ENCODE measurements at places on chromosomes 2 and 18.
A peak's percentile ranks its signal among the peaks of the same experiment; 100 is the strongest.

DNA sequence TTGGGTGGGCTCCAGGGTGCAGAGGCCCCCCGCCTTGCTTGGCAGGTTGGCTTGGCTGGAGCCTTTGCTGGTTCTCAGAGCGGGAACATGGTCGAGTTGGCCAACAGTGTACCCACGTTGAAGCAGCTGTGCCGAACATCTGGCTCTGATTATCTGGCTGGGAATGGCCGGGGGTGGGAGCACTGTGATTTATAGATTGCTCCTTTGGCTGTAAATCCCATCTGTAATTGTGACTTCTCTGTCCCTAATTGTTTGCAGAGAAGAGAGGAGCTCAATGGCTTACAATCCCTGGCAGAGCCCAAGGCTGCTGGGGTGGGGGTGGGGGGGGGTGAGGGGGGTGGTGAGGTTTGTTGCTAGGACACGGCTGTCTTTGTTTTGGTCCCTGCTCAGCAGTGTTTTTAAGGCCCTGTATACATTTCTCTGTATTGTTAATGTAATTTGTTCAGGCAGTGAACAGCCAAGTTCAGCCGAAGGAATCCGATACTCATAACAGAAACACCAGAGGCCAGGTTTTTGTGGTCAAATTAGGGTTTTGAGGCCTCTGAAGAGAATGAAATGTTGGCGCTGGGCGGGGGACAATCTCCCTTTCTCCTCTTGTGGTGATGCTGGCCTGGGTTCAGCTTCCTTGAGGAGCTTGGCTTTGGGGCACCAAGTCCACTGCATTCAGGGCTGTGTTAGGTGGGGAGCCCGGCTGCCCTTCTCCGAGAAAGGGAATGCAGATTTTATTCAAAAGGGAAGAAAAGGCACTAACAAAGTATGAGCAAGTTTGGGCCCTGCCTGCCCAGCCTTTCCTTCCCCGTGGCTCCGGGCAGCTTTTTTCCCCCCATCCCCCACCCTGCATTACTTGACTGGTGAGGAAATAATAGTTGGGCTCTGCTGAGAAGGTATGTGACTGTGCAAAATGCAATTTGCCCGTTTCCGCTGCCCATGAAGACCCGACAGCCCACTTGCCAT lies 82.5 kb downstream of the TCF7L1 start:
- DNase-seq, result peak; percentile 51

GRCh38 chr2:28298406-28298805 lies 94.3 kb upstream of the FOSL2 start:
- DNase-seq, result no peak

DNA sequence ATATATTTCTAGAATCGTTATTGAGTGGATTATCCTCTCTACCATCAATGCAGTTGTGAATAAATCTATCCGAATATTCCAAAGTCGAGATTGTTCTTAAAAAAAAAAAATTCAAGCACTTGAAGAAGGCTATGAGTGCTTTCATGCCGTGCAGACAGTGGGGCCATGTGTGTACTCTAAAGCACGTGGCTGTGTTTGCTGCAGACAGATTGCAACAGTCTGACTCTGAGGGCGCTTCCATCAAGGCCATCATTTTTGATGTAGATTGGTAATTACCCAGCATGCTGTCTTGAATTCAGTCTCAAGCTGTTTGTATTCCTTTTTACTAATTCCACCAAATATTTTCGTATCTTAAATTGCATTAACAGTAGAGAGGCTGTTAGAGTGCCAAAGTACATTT lies 325.9 kb upstream of the LINC00305 start:
- peak; percentile 16 for DNase-seq

DNA sequence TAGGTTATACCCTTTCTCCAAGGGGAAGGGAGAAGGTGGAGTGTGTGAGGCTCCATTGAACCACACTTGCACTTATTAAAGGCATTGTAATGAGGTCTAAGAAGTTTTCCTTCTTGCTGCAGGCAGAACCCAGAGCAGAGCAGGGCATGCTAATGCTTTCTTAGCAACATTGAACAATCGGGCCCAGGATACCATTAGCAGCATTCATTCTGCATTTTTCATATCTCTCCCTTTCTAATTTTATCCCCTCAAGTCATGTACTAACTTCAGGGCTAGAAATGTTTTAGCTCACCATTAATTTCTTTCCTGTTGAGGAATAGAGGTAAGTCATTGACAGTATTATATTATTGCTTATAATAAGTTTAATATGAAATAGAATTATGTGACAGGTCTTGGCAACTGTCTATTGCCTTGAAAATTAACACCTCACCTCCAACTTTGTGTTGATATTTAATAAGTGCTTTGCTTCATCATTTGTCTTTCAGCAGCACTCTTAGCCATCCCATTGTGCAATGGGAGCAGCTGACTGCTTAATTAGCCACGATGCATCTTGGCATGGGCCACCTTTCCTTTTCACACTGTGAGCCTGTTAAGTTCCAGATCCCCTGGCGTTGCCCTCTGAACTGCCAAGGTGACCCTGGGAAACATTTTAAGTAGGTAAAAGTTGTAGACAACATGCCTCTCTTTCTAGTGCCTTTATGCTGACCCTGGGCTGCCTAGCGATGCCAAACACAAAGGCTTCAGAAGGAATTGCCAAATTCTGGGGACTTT lies 300.8 kb upstream of the MEX3C start:
- no peak for DNase-seq

DNA sequence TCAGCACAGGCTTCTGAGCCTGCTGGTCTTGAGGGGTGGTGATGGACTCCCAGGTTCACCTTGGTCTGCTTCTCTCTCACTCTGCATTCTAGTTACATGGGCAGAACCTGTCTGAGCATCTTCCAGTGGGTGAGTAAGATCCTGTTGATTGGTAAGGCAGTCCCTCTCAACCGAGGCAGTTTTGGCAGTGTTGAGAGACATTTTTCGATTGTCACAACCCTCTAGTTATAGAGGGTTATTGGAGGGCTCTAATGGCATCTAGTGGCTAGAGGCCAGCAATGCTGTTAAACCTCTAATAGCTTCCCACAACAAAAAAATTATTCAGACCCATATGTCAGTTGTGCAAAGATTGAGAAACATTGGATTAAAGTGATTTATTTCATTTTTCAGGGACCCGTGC lies 9.3 kb upstream of the MGAT5 start:
- no peak for DNase-seq

DNA sequence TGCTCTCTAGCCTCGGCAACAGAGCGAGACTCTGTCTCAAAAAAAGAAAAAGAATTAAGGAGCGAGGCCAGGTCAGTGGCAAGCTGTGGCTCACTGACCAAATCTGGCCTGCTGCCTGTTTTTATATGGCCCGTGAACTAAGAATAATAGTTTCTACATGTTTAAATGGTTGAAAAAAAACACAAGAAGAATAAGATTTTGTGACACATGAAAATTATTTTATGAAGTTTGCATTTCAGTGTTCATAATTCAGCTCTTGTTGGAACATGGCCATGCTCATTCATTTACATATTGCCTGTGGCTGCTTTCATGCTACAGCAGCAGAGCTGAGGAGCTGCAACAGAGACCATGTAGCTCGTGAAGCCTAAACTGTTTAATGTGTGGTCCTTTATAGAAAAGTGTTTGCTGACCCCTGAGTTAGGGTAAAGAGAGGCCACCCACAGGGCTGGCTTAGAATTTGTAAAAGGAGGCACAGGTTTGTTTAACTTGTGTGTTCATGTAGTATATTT lies 59.5 kb downstream of the MFSD6 start:
- DNase-seq, result no peak

DNA sequence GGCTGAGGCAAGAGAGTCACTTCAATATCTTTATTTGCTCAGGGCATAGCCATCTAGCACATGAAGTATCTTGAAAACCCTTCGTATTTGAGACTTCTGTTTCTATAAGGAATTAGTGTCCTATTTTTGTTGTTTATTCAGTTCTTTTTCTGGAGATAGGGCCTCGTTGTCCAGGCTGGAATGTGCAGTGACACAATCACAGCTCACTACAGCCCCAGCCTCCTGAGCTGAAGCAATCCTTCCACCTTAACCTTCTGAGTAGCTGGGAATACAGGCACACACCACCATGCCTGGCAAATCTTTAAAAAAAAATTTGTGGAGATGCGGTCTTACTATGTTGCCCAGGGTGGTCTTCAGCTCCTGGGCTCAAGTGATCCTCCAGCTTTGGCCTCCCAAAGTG lies 50.6 kb downstream of the PSMD14 start:
- no peak for DNase-seq

DNA sequence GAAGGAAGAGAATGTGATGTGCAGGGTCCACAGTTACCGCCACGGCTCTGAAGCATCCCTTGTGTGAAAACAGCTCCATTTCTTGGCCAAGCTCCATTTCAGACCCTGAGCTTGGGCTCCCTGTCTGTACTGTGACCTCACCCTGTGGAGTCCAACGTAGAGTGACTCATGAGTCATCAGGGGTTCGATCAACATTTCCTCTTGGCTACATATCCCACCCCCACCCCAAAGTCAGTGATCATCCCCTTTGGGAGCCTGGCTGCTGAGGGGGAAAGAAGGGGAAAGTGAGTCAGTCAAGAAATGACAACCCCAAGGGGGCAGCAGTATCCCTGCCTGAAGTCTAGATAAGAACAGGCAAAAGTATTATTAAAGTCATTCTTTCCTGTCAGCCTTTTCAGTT lies 62.2 kb downstream of the PAPOLG start:
- no peak for DNase-seq

- DNase-seq, result no peak
These were observed 77.1 kb upstream of the LRRTM1 start for GRCh38 chr2:80381666-80382065.

GRCh38 chr2:31353179-31353578 lies 61.4 kb downstream of the XDH start:
- no peak for DNase-seq

GRCh38 chr2:78586316-78586715 lies 439.2 kb upstream of the REG3G start:
- no peak for DNase-seq

GRCh38 chr2:196565106-196565765 lies 74.3 kb upstream of the CCDC150 start:
- DNase-seq, result no peak

DNA sequence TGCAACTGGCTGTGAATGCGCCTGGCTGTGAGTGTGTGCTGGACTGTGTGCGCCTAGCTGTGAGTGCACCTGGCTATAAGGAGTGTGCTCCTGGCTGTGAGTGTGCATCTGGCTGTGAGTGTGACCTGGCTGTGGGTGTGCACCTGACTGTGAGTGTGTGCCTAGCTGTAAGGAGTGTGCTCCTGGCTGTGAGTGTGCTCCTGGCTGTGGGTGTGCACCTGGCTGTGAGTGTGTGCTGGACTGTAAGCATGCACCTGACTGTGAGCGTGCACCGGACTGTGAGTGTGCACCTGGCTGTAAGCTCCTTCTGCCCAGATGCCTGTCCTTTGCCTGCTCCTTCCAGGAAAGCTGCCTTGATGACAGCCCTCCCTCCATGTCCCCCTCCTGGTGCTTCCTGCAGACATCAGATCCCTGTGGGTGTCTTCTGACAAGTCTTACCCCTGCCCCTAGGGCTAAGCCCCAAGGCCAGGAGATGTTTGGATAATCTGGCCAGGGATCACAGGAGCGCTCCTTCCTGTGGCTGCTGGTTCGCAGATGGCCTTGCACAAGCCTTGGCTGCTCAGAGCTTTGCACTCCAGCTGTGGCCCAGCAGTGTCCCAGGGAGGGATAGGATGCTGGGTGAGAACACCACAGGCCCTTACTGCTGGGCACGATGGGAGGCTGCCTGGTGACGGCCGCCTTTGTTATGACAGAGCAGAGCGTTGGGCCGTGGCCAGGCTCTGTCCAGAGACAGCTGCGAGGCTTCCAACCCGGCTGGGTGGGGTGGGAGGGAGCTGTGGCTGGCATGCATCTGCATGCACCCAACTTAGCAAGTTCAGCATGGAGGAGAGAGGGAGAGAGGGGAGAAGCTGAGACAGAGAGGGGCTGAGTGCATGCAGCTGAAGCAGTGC lies 89.9 kb downstream of the GLI2 start:
- DNase-seq, result peak; percentile 79

DNA sequence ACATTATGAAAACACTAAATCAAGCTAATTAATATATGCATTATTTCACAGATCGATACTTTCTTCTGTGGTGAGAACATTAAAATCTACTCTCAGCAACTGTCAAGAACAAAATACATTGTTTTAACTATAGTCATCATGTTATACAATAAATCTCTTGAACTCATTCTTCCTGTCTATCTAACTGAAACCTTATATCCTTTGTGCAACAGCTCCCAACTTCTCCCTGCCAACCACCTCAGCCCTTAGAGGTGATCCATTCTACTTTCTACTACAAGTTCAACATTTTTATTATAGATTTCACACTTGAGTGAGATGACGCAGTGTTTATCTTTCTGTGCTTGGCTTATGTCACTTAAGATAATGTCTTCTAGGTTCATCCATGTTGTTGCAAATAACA lies 535.2 kb upstream of the CRIM1 start:
- DNase-seq, result no peak

GRCh38 chr18:11873670-11874340 lies 22.6 kb downstream of the CHMP1B start:
- DNase-seq, result no peak

DNA sequence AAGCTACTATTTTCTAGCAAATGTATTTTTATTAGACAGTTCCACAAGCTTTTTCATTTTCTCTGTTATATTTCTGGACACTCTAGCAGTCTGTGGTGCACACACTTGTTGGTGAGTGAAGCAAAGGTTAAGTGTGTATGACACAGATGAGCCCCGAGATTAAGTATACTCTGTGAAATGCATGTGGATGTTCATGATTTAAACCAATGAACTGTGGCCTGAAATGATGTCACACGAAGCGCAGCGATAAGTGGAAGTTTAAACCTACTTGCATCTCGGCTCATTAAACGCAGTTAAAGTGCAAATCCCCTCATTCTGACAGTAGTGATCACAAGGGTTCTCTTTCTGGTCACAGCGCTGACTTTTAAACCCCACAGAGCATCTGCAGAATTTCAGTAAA lies 1488.8 kb upstream of the NXPH2 start:
- DNase-seq, result no peak

DNA sequence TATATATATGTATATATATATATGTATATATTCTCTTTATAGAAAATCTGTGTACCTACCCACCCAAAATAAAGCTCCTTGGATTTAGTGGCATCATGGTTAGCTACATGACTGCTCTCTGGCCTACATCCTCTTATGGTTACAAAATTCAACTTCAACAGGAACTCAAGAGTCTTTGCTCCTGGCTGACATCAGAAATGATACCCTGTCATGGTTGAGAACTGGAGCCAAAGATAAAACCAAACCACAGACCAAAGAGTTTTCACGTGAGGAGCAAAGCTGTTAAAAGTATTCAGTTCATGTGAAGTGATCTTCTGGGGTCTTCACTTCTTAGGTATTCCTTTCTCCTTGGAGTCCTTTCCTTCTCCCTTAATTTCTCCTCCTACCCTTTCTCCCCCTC lies 476.3 kb downstream of the SOX11 start:
- DNase-seq, result no peak

- DNase-seq, result no peak
These were observed 170.0 kb downstream of the ALK start for GRCh38 chr2:29751390-29751789.

DNA sequence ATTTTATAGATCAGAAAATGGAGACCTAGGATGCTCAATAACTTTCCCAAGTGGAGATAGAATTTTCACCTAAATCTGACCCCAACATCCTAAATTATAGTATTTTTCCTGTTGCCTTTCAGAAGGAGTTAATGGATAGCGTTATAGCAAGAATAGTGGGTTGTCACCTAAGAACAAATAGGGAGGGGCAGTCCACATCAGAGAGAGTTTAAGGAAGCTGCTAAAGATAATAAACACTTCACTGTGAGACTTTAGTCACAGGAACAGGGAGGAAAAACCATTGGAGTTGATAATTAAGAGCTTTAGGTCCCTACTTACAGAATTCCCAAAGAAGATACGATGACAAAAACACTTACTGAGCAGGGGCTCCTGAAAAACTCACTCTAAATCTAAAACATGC lies 229.4 kb downstream of the PDE11A start:
- no peak for DNase-seq
